GM04504 (cell line): ENCODE measurements at places on chromosomes 6 and 20.

DNA sequence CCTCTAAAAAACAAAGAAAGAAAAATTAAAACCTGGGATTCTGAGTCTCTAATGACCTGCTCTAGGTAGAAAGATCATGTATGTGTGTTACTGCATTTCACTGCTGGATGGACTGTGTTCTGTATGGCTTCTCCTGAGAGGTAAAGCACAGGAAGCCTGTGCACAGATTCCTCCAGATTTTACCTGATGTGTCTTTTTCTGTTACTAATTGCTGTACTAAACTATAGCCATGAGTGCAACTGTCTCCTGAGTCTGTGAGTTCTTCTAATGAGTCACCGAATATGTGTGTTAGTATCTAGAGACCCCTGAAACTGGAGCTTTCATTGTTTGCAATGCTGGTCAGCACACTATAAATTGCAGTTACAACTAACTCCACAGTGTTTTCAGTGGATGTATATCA, 270.8 kb downstream of the CDKAL1 start:
- no peak for DNase-seq

- no peak for DNase-seq
Measured at GRCh38 chr6:38185752-38186151, 366.2 kb downstream of the ZFAND3 start.

- no peak for DNase-seq
Measured at GRCh38 chr6:96816301-96816817, 20.9 kb downstream of the GPR63 start.

DNA sequence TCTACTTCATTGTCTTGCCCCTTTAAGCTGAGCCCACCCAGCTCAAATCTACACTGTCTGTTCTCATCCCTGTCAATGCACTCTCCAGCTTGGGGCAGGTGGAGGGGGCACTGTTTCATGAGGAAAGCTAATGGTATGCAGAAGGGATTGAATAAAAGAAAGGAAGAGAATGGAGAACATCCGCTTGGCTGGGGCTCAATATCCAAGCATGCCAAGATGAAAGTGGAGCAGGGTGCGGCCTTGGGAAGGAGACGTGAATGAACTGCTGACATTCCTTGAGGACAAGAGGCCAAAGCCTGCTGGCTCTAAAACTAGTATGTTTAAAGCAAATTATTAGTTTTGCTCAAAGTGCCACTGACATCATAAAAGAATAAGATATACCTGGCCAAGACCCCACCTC, 24.2 kb downstream of the AKAP12 start:
- DNase-seq = no peak

DNA sequence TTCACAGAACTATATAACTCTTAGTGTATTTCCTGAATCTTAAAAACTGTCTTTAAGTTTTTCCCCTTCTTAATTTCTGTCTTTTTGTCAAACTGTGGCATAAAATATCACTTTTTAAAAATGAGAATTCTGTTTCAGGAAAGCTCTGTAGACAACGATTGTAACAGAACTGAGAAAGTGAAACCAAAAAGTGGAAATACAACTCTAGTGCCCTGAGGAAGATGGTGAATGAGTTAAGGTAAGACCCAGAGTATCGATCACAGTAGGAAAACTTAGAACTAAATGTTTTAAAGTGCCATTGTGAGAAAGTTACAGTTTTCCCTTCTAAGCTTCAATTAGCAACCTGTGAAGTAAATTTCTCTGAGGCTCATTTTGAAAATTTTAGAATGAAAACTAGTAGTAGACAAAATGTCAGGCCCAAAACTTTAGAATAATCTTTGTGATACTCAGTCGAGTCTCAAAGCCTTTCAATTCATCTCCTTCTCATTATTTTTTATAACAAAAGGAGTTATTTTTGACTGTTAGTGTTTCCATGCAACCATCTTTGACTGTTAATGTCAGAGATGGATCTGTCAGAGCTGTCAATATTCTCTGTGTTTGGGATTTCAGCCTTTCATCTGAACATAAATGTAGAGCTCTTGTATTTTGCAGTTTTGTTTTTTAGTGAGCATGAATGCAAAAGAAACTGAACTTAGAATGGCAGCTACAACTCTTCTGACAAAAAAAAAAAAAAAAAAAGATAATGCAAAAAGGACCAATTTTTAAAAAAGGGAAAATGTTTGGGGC, 19.0 kb upstream of the TRDN start:
- DNase-seq = peak; percentile 2

DNA sequence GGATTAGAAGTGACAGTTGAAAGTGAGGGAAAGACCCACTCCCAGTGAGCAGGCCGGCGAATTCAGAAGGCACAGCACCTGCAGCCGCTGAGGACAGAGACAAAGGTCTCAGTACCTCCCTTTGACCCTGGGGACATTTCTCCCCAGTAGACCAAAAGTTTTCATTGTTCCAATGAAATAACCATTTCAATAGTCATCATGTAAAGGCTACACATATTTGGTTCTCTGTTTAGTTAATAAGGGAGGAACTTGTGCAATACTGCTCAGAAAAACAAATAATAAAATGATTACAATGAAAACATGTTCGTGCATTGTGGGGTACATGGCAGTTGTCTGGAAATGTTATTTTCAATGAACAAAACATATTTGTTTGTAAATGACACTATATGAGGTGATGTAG, 52.5 kb downstream of the EDN1 start:
- no peak for DNase-seq

DNA sequence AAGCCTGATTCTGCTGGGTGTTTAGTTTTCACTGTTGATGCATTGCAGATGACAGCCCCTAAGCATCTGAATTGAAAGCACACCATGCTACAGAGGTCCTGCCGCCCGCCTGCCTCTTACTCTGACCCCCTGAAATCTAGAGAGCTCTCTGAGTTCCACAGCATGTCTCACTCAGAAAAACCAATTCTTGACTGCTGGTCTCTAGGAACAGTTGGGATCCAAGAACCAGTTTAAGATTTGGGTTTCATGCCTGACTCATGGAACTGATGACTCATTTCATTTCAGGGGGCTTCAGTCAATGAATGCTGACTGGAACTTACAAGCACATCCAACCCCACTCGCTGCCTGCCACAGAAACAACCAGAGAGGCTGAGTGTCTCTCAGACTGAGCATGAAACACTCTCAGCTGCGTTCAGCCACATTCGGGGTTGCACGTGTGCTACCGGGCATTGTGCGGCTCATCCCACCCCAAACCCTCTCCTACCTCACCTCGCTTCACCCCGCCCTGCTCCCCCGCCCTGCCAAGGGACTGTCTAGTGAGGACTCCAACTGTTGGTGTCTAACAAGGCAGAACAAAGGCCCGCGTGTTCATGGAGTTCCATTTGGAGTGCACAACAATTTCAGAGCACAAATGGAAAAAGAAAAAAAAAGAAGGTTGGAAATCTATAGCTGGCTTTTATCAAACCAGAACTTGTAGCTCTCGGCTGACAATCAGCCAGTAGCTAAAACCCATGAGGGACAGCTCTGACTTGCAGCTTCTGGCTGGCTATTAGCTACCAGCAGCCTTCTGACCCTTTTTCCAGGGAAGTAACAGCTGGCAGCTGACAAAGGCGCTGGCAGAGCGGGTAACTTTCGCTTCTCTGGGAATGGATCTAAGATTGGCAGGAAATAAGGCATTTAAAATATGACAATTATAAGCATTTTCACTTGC, 20.0 kb upstream of the TRAF3IP2 start:
- no peak for DNase-seq
